T-helper 22 cell (primary cell): ENCODE measurements at places on chromosomes 2 and 18.

DNA sequence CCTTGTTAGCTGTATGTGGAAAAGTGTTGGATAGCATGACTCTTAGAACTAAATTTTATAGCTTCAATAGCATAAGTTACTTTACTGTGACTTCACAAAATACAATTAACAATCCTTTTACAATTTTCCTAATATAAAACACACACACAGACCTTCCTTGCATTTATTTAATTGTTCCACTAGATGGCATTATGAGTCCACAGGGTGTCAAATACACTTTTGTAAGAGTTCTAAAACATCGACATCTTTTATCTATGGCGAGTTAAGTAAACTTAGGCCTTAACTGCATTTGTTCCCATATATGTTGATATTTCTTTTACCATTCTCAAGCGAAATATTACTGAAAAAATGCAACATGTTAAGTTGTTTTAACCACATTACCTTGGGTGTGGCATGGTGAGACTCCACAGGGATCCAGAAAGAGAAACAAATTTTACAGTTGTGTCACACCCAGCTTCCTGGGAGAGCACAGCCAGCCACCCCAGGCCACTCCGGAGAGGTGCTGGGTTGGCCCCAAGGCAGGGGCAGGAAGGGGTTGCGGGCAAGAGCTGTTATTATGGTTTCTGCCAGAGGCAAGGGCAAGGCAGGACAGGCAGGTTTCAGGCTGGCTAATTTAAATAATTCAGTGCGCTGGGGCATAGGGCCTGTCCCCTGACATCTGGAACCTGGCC lies 312.4 kb upstream of the MC4R start:
- DNase-seq: no peak

GRCh38 chr18:49067071-49067470 lies 116.3 kb upstream of the SMAD7 start:
- no peak for DNase-seq

- no peak for DNase-seq
Observed at GRCh38 chr2:9440058-9440727, 16.7 kb downstream of the CPSF3 start.

GRCh38 chr2:195622966-195623365 lies 34.1 kb upstream of the SLC39A10 start:
- DNase-seq: no peak
